ENCODE measurements at places on chromosomes 2 and 18.

- no peak for DNase-seq
Observed at GRCh38 chr2:115234186-115234585, 791.7 kb downstream of the DPP10 start.

DNA sequence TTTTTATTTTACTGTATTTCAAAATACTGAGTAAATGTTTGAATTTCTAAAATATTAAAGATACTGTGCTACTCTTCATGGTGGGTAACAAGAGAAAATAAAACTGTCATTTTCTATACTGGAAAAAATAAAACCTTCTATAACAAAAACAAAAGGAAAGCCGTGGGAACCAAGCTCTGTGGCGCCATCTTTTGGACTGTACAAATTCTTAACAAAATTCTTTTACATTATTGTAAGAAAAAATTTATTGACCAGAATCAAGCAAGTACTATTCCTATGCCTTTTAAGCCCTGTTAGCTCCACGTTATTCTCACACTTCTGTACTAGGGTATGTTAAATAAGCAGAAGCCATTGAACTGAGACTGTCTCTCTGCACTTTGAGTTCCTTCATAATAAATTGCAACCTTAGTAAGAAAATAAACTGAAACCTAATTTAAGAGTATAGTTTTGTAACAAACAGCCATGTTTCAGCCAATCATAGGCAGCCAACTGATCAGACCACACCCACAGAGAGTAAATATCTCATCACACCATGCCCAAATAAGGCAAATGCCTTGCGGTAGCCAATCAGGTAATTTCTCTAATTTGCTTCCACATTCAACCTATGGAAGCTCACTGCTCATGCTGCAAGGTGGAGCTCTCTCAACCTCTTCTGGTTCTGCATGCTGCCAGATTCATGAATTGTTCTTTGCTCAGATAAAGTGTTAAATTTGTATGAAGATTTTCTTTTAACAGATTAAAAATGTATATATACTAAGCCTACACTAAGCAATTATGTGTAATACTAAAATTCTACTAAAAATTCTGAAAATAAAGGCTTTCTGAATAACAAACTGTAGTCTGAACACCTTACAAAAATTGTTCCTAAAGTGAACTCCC, 42.2 kb downstream of the HIBCH start:
- no peak for DNase-seq

GRCh38 chr2:231781798-231782726, 980 bp upstream of the PDE6D start:
- no peak for DNase-seq

DNA sequence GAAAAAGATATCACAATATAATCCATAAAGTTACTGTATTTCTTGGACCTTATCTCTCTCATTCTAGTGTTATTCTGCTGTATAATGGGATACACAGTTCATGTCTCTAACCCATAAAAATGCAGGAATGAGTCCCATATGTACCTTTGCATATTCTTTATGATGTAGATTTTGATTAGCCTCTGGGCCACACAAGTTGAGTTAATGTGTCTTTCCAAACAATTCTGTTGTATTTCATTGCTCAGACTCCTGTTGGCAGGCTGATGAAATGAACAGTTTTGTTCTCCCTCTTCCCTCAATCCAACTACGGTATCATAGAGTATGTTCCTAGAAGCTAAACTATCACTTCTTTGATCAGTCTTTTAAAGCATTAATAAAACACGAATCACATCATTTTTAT, 113.2 kb upstream of the SATB2 start:
- DNase-seq = no peak

GRCh38 chr18:25310045-25310444, 41.9 kb downstream of the ZNF521 start:
- no peak for DNase-seq

DNA sequence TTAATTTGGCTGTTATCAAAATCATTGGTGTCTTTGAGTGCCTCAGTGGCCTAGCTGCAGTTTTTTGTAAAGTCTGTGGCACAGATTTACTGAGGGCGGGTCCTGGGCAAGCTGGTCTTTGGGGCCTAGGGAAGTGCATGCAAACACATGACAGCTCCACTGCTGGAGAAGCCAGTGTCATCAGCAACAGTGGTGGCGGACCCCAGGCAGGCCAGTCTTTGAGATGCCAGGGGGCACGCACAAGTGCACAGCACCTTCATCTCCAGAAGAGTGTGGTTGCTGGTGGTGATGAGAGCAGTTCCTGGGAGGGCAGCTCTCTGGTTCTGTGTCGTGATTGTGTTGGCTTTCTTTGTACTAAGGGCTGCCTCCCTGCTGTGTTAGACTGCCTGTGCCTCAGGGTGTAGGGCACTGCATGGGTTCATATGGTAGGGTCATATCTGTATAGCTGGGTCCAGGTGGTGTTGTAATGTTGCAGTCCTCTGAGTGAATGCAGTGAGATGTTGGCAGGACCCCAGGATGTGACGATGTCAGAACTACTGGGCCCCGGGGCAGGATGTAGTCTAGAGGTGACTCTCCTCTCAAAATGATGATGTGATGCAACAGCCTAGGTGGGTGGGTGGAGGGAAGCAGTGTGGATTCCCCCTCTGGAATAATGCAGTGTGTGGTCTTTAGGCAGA, 646.7 kb upstream of the CDH2 start:
- DNase-seq = no peak

- DNase-seq = no peak
Observed at GRCh38 chr2:160431441-160431840, 62.2 kb downstream of the RBMS1 start.
